ENCODE measurements at places on chromosomes 2 and 18. TPM values are rescaled to one million over a fixed set of nuclear protein-coding genes. Genes with fewer than 3 reads are reported as not detected.

Gene APOB
- total RNA-seq = 0.23 TPM

Gene CCBE1
- total RNA-seq = 8.7 TPM

Gene LCT
- 0.03 TPM for total RNA-seq

Gene MYO7B
- 0.29 TPM for total RNA-seq

Gene UGT1A5
- total RNA-seq = not detected

Gene LRATD1
- total RNA-seq = 0.02 TPM

Gene EVX2
- not detected for total RNA-seq

Gene SERPINB11
- 0.17 TPM for total RNA-seq

Gene VAMP5
- total RNA-seq = not detected

Gene SFT2D3
- total RNA-seq = 5.4 TPM

Gene COX7A2L
- total RNA-seq = 147 TPM

Gene CHAC2
- total RNA-seq = 14.9 TPM

Gene SLC40A1
- total RNA-seq = 2.0 TPM
